Breast epithelium (tissue), 4 donors: ENCODE measurements at places on chromosomes 2 and 18.
A peak's percentile ranks its signal among the peaks of the same experiment; 100 is the strongest.

- DNase-seq, result no peak
Observed at GRCh38 chr2:23204685-23205242, 180.2 kb upstream of the KLHL29 start.

DNA sequence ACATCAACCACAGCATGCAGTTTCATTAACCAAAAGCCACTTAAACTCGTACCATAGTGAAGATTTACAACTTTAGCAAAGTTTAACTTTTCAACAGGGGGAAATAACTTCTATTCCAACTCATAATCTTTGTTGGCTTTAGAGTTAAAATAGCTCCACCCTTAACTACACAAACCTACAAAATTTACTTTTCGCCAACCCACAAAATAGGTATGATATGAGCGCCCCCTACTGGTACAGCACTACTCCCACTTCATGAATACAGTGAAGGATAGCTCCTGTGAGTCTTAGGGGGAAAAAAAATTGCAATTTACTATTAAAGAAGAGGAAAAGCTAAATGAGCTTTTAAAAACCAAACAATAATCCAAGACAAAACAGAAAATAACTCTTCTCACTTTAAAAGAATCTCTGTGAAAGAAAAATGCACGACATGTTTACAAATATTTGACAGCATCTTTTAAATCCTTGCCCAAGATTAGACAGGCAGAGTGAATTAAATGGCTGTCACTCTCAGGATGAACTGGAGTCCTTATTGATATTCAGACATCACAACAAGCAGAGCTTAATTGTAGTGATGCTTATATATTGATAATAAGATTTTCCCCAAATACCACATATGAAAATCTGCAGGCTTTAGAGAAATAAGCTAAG lies 32.2 kb downstream of the TMEFF2 start:
- no peak for DNase-seq

DNA sequence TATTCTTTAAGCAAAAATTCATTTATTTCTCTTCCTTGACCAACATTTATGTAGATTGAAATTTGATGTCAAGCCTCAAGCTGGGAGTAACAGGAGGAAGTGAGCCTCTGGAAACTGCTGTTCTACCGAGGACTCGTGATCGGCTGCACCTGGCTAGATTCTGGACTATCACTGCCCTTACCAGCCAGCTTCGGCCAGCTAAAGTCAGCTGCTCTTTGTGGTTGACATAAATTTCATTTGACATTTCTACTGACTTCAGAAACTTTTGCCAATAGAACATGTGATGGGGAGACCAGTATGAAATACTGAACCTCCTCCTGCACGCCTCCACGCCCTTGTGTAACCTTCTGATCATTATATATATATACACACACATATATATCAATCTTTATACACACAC lies 74.2 kb upstream of the RGPD5 start:
- DNase-seq, result peak; percentile 15

- DNase-seq, result no peak
Observed at GRCh38 chr2:32746669-32747068, 118.8 kb downstream of the TTC27 start.

DNA sequence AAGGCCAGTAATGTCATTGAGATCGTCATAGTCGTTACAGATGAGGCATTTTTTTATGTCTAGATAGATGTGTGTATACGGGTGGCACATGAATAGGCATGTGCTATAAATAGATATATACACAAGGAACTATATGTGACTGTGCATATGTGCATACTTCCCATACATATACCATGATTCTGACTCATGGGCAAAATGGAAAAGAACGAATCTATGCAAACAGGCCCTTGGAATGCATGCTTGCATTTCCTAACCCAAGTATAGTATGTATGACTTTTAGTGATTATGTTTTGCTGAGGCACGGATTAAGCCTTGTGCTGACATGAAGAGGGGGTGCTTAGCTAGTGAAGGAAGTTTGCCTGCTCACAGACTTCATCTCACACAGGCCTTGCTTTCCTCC lies 111.7 kb downstream of the BCL11A start:
- no peak for DNase-seq

- no peak for DNase-seq
Observed at GRCh38 chr2:216015722-216016464, 2.5 kb upstream of the MREG start.

GRCh38 chr2:15238028-15238427 lies 323.1 kb downstream of the NBAS start:
- no peak for DNase-seq

DNA sequence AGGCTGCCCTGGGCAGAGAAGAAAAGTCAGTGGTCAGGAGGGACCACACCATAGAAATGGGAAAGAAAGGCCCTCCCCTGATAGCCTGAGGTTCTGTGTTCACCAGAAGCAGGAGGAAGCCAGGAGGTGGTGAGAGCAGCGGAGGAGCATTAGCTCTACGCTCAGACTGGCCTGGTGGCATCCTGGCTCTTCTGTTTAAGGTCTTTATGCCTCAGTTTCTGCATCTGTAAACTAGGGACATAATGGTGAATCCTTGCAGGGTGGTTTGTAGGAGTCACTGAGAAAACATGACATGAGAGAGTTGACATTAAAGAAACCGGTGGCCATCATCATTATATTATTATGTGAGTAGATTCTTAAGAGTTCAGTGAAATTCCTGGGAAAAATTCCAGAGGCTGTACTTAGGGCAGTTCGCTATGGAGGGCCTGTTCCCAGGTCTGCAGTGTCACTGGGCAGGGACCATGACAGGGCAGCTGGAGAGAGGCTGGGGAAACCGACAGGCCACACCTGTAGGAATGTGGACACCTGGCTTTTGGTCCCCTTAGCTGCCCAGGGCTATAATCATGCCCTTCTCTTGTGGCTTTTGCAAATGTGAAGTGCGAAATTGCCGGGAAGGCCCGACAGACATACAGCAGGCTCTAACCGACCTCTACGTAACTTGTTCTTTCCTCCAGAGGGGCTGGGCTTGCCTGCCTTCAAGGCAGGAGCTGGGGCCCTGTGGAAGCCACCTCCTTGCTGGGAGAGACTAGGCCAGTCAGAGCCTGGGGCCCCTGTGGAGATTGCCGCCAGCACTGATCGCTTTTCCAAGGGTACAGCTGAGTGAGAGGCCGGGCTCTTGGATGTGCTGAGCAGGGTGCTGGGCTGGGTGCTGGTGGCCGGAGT lies 31.0 kb downstream of the GLI2 start:
- no peak for DNase-seq

- DNase-seq, result no peak
Observed at GRCh38 chr2:177506998-177507397, 114.4 kb downstream of the AGPS start.

DNA sequence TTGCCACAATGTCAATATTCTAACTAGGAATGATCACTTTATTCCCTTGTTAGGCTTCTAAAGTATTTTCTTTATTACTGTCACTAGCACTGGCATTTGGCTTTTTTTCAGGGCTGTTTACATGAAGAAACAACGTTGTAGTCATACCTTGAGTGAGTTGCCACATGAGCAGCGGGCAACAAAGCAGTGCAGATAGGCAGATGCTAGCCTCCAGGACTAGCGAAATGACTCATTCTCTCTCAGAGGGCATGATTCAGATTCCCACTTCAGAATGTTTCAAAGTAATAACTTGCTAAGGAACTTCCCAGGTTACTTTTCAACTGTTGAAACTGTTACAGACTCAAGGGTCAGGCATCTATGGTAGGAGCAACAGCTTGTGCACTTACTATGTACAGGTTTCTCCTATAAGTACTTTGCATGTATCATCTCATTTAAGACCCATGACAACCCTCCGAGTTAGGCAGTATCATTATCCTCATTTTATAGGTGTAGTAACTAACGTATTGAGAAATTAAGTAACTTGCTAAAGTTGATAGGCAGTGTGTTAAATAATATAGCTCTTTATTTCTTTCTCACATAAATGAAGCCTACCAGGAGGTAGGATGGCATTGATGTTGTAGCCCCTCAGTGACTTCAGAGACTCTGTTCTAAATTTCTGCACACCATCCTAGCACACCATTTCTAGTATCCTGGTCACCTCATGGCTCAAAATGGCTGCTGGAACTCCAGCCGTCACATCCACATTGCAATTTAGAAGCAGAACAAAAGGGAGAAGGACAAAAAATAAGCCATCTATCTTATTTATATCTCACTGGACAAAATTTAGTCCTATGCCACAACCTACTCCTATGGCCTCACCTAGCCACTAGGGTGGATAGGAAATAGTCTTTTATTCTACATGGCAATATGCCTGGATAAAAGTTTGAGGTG lies 83.3 kb downstream of the ICOS start:
- DNase-seq, result no peak

DNA sequence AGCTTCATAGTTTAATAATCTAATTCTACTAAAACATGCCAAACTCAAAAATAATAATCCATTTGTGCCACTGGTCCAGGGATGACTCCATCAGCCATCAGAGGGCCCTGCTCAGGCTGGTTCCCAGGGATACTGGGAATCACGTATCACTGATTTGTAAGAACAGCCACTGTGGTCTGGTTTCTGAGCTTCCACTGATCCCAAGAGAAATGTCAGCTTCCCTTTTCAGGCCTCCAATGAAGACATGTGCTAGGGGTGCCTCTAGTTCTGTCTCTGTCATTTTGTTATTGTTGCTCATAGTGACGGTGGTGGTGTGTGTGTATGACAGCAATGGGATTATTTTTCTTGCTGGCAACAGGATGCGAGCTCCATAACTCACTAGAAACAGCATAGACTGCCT lies 83.2 kb downstream of the CELF4 start:
- no peak for DNase-seq

GRCh38 chr18:27206411-27206810 lies 21.3 kb upstream of the CHST9 start:
- no peak for DNase-seq

DNA sequence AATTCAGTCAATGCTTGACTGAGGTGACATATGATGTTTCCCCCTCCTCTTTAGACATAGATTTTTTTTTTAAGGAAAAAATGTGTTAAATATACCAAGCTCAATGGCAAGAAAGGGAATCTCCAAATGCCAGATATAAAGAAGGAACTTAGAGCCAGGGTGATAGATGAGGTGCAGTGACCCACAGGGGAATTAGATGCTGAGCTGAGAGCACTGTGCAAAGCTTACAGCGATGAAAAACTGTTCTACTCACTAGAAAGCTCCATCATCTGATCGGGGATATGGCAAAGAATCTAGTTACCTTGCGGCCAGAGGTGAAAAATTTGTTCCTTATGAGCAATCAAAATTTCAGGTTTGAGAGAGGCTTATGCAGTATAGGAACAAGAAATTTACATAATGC lies 150.9 kb upstream of the ZFP36L2 start:
- DNase-seq, result no peak

- no peak for DNase-seq
Observed at GRCh38 chr2:10877651-10878111, 34.1 kb upstream of the KCNF1 start.

DNA sequence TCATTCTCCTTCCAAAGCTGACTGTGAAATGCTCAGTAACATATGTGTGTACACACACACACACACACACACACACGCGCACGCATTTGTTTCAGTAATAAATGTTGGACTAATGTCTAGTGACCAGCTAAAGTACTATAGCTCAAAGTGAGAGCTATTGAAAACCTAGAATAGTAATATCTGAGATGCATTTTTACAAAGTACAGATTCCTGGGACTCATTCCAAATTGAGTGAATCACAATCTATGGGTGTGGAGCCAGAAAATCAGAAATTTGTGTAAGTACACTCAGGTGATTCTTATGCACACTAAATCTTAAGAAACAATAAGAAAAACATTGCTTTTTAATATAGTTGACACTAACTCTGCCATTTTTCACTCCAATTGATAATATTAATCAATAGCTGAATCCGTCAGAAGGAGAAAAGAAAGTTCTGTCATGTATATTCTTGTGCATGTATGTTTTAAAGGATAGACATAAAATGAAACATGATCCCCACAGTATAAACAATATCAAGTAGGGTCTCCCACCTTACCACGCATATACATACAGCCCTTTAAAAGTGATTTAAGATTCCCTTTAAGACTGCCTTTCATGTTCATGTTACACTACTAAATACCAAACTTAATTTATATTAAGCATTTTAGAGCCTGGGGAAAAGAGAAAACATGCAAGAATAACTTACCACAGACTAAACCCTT lies 123.5 kb downstream of the ATAD2B start:
- DNase-seq, result no peak

- peak; percentile 52 for DNase-seq
Observed at GRCh38 chr2:14633461-14634181, 1.1 kb downstream of the LRATD1 start.

DNA sequence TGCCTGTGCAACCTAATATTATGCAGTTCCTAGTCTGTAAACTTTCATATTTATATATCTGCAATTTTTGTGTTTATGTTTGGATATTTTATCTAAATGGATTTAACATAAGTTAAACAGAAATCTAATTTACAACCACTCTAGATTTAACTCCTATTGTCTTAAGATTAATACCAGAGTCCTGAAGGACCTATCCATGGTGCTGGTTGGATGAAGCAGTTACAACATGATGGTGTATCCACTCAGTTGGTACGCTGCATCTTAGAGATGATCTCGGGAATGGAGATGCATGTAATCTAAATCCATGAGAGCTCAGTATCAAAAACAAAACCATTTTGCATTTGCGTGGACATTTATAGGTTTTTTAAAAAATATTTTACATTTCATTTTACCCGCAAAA lies 745.9 kb upstream of the SLC8A1 start:
- DNase-seq, result no peak

DNA sequence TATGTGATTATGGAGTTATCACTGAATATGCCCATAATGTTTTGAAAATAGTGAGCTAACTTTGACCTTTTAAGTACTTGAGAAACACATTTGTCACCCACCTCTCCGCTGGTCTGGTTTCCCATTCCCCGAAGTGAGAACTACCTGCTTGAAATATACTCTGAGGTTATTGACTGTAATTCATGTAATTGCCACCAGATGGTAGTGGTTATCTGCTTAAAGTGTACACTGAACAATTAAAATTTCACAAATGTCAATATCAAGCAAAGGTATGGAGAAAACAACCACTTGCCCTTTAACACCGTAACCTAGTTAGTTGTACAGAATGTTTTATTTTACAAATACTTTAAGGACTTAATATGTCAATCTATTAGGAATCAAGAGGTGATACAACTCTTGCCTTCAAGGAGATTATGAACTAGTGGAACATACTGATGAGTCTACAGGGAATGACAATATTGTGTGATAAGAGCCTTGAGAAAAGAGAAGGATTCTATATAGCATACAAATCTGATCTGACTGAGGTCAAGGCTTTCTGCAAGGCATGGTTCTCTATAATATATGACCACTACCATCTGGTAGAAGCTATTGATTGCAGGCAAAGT lies 316.8 kb upstream of the KCNH7 start:
- DNase-seq, result no peak

- DNase-seq, result no peak
Observed at GRCh38 chr18:51751901-51752300, 554.4 kb upstream of the MEX3C start.

GRCh38 chr2:74587664-74588277 lies 33.3 kb downstream of the DOK1 start:
- peak; percentile 63 for DNase-seq
